ENCODE measurements at places on chromosomes 3 and 15.

DNA sequence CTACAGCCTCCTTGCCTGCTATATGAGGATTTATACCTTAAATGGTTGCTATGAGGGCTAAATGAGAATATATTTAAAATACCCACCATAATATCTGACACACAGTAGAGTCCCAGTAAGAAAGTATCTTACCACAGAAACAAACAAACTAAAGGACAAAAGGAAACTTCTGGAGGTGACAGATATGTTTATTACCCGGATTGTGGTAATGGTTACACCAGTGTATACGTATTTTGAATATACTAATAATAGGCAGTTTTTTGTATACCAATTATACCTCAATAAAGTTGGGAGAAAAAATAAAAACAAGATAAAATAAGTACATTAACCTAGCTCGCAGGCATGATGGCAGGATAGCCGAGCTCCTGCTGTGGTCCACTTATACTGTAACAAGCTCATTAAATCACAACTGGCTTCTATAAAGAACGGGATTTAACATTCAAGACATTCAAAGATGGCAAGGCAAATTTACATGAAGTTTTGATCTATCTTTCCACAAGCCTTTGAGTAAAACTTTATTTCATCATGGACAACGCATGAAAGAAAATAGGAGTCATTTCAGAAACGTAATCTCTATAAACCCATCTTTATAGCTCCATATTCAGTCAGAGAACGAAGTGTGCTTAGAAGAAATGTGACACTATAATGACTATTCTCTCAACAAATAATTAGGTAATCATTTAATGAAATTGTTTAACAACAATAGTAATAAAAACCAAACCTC, 1.5 kb downstream of the RPN1 start:
- no peak for DNase-seq

DNA sequence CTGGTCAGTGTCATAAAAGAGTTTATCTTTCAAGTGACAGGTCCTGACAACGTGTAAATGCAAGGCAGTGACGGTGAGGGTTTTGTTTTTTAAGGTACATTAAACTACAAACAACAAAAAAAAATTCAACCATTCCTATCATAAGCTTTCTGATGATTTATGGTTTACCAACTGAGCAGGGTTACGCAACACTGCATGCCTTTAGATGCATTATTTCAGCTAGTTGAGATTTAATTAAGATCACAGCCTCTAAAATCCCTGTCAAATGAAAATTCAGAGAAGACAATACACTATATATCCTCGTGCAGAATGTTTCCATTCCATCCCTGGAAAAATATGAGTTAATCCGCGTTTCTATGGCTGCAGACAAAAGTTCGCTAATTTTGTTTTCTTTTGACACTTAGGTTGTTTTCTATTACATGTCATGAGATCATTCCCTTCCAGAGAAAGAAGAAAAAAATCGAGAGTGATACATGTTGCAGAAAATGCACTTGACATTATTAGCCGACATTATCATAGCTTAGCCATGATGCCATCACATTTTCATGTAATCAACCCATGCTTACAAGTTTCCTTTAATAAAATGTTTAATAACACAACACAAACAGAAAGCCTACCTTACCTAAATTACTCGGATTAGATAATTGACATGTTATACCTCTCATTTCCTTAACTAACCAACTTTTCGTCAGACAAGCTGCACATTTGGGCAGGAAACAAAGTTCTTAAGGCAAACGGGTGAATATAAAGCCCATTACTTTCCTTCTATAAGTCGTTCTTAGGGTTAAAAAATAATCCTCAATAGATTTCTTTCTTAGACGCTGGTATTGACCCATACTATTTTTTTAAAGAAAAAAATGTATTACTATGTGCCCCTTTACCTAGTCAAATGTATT, 521.2 kb downstream of the FOXP1 start:
- no peak for DNase-seq

DNA sequence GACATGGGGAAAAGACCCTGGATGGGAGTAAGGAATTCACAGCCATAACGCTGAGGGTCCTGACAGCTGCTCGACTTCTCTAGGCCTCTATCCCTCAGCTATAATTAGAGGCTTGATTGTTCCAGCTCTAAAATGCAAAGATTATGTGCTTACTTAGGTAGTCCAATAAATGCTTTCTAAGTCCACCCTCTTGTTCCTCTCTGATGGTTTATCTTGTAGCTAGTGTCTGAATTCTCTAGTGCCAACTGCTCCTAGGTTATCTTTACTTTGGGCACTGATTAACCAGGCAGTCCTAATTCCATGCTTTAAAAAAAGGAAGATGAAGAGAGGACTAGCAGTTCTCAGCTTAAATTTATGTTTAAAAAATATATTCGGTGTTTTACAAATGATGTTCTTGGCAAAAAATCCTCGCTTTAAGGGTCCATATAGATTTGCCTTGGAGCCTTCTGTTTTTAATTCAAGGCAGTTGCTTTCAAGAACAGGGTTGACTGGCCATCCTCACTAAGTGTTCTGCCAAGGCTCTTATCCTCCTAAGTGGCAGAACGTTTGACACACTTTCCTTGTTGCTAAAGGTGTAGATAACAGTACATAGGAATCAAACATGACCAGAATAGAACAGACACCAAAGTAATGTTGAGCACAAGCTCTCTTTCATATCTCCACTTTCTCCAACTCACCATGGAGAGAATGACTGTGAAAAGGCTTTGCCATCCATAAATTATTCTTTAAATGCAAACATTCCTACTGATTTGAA, 60.6 kb downstream of the THRB start:
- DNase-seq = no peak

- no peak for DNase-seq
These were observed 15.6 kb downstream of the NBEAL2 start for GRCh38 chr3:46994801-46995731.

DNA sequence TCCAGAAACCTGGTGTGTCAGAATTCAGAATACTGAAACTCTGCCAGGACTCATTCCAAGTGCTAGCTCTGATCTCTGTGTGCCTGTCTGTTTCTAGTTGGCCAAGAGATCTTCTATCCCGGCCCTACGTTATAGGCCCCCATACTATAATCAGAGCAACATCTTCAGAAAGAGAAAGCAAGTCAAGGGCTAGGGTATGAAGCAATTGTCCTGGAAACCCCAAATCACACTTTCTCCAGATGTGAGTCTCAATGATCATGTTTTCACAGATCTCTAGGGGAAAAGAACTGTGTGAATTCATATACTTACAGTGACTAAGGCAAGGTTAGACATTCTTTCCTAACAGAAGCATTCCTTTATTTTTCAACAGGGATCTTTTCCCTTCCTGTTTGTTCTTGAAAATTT, 309.7 kb downstream of the SLC9A9 start:
- no peak for DNase-seq
